ENCODE measurements at places on chromosomes 3 and 15. TPM values are rescaled to one million over a fixed set of nuclear protein-coding genes. Genes with fewer than 3 reads are reported as not detected.

- no peaks in the 10 kb centered on the region for H3K27me3 ChIP-seq
- no peaks in the 10 kb centered on the region for H3K36me3 ChIP-seq
Observed at GRCh38 chr15:98734466-98735199, 86.3 kb downstream of the IGF1R start.

- H3K36me3 ChIP-seq: no peaks in the 10 kb centered on the region
- DNase-seq: no peak
- peak overlapping the region; percentile 67 for H3K4me3 ChIP-seq
- H3K27me3 ChIP-seq: no peaks in the 10 kb centered on the region
- H3K4me1 ChIP-seq: peaks cover 8% of the 10 kb centered on the region
Observed at GRCh38 chr15:78507831-78508160, 419 bp downstream of the HYKK start.

- no peak overlapping the region for H3K4me3 ChIP-seq
- no peak for DNase-seq
- no peak overlapping the region for H3K27ac ChIP-seq
- H3K4me1 ChIP-seq: no peaks in the 10 kb centered on the region
- H3K27me3 ChIP-seq: no peaks in the 10 kb centered on the region
Observed at GRCh38 chr15:79816571-79816970, 80.2 kb downstream of the MTHFS start.

DNA sequence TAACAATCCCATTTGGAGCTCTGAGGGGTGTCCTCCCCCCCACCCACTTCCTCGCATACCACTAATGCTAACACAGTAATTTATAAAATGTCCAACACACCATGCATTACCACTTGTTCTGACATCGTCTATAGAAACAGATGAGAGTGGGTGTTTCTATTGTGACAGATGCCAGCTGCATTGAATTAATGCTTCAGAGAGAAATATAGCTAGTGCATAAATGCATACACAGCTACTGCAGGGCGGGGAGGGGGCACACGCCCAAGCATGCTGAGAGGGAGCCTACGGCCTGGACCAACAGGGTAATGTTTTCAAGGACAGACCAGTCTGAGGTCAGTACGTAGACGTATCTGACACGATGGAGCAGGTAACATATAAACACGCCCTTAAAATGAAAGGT, 106.0 kb upstream of the FEZF2 start:
- no peak overlapping the region for H3K27ac ChIP-seq
- no peaks in the 10 kb centered on the region for H3K27me3 ChIP-seq
- H3K4me3 ChIP-seq: no peak overlapping the region
- DNase-seq: no peak

DNA sequence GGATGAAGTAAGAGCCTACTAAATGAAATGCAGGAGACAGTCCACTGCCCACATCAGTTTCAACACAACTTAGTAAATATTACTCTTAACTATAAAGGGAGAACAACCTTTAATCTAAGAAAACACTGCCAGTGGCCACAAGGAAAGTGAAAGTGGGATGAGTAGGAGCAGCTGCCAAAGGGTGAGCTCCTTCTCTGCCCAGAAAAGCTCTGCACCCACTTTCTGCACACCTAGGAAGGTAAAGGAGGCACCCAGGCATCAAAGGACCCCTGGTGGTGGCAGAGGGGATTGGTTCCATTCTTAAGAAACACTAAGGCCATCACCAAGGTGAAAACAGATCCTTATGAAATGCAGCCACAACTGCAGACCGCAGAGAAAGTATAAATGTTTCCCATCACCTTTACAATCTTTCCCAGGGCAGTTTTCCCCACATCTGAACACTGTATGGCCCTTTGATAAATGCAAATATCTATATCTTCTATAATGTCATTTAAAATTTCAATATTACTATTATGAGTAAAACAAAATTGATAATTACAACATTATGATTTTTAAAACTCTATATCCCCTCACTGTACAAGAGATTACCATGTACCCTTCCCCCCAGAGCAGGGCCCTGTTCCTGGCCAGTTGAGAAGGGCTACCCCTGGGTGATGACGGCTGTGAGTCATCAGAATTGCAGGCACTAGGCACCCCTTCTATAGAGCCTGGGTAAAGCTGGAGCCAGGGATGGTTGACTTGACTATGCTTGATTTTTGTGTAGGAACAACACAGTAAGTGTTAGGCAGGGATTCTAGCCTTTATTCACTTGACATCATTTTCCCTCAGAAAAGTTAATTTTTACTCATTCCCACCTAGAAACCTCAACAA, 92.0 kb downstream of the SNRK start:
- DNase-seq: peak; percentile 86
- H3K36me3 ChIP-seq: no peaks in the 10 kb centered on the region
- no peaks in the 10 kb centered on the region for H3K4me1 ChIP-seq
- no peaks in the 10 kb centered on the region for H3K27me3 ChIP-seq

GRCh38 chr15:70876683-70877082, 15.6 kb downstream of the THAP10 start:
- no peak overlapping the region for H3K4me3 ChIP-seq
- no peak overlapping the region for H3K27ac ChIP-seq
- DNase-seq: no peak
- H3K4me1 ChIP-seq: no peaks in the 10 kb centered on the region

DNA sequence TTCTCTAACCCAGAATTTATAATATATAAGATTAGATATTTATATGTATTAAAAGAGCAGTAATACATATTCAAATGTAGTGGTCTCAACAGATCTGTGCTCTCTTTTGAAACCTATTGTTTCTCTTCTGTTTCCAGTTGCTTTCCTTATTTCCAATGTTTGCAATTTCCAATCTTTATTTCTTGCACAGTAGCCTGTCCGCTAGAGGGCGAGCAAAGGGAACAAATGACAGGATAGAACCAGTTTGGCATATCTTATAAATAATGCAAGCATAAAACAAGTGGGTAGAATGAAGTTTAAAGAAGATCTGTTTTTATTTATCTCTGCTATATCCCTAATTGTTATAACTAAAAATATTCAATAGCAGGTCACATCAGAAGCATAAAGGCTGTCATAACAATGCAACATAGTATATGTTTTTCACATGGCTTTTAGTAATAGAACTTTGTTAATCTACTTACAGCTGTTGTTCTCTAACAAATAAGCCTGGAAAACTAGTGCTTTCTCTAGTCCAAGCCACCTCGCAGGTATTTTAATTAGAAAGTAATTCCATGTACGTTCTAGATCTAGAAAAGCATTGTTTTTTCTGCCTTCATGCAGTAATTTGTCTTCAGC, 15.1 kb upstream of the TCAIM start:
- H3K4me1 ChIP-seq: no peaks in the 10 kb centered on the region
- H3K27ac ChIP-seq: no peak overlapping the region
- DNase-seq: peak; percentile 84
- H3K4me3 ChIP-seq: no peak overlapping the region

DNA sequence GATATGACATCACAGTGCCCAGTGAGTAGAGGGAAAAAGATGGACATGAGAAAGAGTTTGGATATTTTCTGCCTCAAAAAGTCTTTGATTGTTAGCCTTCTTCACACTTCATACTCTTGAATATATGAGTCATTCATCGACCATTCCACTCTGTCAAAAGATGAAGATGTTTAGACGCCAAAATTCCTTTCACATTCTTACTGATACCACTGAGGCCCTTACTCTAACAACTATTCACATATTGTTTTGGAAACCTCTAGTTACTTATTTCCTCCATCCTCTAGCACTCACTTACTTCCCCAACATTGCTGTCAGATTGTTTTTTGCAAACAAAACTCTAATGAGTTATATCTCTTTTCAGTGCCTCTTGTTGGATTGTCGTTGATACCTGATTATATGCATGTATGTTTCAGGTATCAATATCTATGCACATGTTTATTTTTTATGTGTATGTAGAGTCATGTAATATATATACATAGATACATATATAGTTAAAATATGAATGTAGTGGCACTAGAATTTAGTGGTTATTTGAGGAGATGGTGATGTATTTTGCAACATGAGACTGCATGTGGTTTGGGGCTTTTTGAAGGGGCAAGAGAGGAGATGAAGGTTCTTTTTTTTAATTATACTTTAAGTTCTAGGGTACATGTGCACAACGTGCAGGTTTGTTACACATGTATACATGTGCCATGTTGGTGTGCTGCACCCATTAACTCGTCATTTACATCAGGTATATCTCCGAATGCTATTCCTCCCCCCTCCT, 40.0 kb upstream of the OR5H6 start:
- H3K36me3 ChIP-seq: no peaks in the 10 kb centered on the region
- H3K27me3 ChIP-seq: no peaks in the 10 kb centered on the region
- no peak for DNase-seq

DNA sequence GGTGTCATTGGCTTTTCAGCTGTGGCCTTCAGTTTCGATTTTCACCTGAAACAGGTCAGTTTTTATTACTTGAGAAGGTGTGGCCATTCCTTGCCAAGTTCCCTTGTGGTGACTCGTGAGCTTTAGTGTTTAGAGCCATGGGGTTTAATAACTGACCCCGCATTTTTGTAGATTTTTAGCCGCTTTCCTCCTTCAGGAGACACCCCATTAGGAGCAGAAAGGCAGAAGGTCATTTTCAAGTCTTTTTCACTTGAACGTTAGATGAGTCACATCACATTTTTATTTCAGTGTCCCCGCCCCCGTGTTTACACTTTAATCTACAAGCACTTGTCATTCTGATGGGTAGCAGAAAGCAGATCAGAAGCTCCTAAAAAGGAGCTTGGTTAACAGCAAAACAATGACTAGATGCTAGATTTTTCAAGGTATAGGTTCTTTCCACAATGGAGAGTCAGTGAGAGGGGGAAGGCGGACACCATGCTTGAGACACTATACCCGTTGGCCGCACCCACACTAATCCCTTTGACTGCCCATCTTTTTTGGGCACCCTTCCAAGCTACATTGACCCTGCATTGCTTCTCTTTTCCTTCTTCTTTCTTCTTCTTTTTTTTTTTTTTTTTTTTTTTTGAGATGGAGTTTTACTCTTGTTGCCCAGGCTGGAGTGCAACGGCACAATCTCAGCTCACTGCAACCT, 132.7 kb downstream of the GHSR start:
- DNase-seq: no peak
- no peaks in the 10 kb centered on the region for H3K36me3 ChIP-seq
- H3K27me3 ChIP-seq: no peaks in the 10 kb centered on the region

Gene TPM1
- total RNA-seq: 11.5 TPM

Gene ZFYVE19
- total RNA-seq: 14.5 TPM

Gene NPAP1
- total RNA-seq: not detected

Gene POLQ
- total RNA-seq: 10.0 TPM
